ENCODE measurements at places on chromosomes 2 and 18. TPM values are rescaled to one million over a fixed set of nuclear protein-coding genes. Genes with fewer than 3 reads are reported as not detected.

DNA sequence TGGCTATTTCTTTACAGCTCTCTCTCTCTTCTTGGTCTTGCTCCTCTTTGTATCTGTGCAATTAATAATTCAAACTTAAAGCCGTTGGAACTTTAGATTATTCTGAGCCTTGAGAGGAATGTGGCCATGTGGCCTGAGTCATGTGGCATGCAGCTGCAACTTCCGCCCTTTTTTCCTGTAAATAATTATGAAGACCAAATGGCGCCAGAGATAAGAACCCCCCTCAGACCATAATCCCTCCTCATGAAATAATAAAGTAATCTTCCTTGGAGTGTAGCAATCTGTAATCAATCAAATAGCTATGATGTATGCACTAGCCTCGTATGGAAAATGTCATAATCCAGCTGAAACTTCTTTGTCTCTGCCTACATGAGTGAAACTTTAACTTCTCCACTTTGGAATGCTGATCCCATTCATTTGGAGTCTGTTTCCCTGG, 13.5 kb upstream of the TWSG1 start:
- DNase-seq, result peak; percentile 18

GRCh38 chr2:65159906-65160305, 30.0 kb upstream of the RAB1A start:
- DNase-seq, result no peak

DNA sequence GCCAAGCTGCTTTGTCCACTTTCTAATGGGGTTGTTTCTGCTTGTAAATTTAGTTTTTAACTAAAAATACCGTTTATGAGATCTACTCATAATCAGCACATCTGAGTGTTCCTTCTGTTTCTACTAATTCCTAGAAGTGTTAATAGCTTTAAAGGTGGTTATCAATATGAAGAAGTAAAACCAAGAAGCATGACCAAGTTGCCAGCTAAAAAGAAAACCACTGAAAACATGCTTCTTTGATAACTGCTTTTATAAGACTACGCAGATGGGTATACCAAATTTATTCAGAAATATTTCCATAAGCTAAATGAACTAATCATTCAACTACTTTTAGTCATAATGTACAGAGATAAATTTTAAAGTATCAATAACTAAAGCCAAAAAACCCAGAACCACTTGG, 101.8 kb downstream of the C2orf74 start:
- no peak for DNase-seq

DNA sequence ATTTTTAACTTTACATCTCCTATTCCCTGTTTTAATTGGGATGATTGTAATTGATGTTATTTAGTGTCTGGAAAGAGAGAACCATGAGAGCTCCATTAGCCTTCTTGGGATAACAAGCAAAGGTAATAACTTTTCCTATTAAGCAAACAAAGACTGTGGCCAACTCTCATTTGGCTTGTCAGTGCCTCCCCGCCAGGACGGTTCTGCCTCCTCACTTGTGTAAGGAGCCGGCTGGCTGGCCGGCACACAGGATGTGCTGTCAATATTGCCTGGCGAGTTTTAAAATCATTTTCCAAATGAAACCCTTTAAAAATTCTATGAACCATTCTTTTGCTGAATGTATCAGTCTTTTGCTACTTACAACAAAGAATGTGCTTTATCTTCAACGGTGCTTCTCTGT, 898.3 kb downstream of the CPS1 start:
- DNase-seq, result no peak

DNA sequence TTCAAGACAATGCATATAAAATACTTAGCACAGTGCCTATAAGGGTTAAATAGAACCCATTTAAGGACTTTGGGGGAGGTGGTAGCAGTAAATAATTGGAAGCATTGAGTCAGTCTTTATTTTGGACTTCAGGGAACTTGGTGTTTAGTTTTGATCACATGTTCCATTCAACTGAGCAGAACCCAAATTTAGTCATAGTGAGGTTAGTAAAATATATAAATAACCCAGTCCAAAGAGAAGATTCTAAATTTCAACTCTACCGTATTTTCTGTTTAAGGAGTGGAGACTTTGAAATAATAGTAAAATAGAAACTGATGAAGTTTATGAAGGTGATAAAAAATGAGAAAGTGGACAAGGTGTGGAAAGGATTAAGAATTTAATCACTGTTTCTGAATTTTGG, 19.7 kb downstream of the TWSG1 start:
- no peak for DNase-seq

ADAM23 gene
- total RNA-seq, result not detected

- no peak for DNase-seq
Observed at GRCh38 chr2:26542676-26543505, 65.0 kb upstream of the OTOF start.

LYPD6B gene
- 28.8 TPM for total RNA-seq

DNA sequence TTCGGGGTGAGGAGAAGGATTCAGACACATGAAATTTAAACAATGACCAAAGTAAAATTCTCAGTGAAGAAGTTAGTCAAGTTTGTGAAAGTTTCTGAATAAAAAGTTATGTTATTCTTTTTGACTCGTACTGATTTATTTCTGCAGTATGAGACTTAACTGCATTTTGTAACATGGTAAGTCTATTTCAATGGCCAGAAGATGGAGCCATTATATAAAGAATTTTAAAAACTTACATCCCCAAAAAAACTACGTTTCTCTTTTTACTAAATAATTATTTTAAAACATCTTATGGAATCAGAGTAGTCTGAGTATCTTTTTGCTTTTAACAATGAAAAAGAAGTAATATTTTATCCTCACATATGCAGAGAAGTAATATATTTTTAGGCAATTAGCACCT, 51.4 kb upstream of the SCN1A start:
- DNase-seq, result peak; percentile 8

GRCh38 chr2:98805412-98806171, 74.7 kb upstream of the MGAT4A start:
- peak; percentile 57 for DNase-seq

GRCh38 chr2:196887431-196887830, 39.1 kb downstream of the PGAP1 start:
- peak; percentile 4 for DNase-seq

- no peak for DNase-seq
Observed at GRCh38 chr18:3508576-3509549, 58.9 kb downstream of the TGIF1 start.

GRCh38 chr18:62876828-62877227, 161.5 kb downstream of the PHLPP1 start:
- DNase-seq, result no peak

CRACDL gene
- total RNA-seq, result not detected

GRHL1 gene
- total RNA-seq, result 3.2 TPM

- DNase-seq, result no peak
Observed at GRCh38 chr2:203603456-203604389, 68.6 kb upstream of the RAPH1 start.

DNA sequence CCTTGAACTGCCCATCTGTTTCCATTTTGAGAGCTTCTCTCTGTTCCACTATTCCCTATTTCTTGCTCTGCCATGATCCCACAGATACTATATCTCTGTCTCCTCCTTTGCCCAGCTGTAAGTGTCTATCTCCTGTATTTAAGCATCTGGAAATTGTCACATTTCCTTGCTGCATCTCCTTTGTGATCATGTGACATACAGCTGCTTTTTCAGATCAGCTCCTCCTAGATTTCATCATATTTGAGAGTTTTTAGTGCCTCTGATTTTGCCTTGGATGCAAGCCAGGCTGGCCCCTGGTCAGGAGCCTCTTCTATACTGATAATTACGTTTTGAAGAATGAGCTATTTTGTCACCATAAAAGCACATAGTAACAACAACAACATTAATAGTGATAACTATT, 131.7 kb upstream of the TNP1 start:
- no peak for DNase-seq

DNA sequence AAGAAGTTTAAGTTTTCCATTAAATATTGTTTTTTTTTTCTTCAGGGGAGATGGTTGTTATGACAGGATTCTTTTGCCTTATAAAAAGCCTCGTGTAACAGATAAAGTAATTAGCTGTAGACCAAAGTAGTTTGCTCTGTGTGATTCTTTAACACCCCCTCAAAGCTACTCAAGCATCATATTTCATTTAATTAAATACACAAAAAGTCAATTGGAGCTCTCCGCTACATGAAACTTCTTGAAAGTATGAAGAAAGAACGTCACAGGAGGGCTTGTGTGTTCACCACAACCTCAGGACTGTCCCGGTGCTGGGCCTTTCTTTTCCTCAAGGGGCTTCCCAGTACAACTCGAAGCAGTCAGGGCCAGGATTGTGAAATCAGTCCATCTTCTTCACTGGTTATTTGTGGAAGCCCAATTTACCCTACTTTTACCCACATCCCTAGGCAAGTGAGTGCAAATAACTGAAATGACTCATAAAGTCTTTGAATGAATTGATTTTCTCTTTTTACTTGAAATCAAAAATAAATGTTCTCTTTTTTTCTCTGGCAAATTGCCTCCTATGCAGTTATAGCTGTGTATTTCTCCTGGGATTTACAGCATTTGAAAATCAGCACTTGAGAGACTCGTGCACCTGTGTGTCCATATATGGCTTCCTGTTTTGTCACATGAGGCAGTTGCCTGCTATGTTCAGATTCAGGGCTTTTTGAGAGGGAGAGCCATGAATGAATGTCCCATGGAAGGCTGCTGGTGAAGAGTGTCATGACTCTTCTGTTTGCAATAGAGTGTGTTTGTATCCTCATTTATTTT, 48.6 kb downstream of the LINC00305 start:
- DNase-seq, result no peak

SLC23A3 gene
- 0.02 TPM for total RNA-seq

DSG1 gene
- total RNA-seq, result not detected

GRCh38 chr2:32258242-32258641, 6.4 kb downstream of the NLRC4 start:
- no peak for DNase-seq

DNA sequence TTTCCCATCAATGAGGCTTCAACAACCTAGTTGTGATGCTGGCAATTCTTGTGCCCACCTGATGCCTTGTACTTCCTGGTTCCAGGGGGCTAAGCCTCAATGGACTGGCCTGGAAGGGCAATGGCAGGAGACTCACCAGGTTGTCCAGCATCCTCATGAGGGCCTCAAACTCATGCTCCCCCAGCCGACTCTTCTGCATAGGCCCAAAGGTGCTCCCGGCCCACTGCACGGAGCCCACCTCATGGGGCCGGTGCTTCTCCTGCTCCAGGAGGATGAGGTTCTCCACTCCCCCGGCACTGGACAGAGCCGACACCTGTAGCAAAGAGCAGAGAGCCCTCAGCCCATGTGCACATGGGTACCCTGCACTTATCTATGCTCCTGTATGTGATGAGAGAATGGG, 84.5 kb downstream of the ADD2 start:
- no peak for DNase-seq

- no peak for DNase-seq
Observed at GRCh38 chr2:2805263-2805662, 474.2 kb upstream of the MYT1L start.

GRCh38 chr18:57210716-57211411, 64.0 kb downstream of the BOD1L2 start:
- DNase-seq, result peak; percentile 81

DNA sequence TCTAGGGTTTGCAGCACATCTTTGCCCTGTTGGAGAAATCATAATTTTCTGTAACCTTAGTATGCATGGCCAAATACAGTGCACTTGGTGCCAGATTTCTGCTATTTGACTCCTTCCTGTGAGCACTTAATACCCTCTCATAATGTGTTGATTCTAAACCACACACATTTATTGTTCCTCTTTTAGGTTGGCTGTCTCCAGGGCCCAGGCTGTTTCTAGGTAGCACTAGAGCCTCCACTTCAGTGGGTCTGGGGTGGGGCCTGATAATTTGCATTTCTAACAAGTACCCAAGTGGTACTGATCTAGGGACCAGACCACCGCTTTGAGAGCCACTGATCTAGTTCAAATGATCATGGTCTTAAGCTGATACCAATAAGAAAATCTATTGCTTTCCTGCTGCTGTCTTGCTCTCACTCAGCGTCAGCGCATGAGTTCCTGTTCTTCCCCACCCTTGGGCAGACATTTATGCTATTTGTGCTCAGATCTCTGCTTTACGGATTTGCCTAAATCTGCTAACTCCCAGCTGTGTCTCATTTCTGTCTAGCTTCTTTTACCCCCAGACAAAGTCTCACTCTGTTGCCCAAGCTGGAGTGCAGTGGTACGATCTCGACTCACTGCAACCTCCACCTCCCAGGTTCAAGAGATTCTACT, 7.4 kb downstream of the PTRHD1 start:
- DNase-seq, result no peak

DNA sequence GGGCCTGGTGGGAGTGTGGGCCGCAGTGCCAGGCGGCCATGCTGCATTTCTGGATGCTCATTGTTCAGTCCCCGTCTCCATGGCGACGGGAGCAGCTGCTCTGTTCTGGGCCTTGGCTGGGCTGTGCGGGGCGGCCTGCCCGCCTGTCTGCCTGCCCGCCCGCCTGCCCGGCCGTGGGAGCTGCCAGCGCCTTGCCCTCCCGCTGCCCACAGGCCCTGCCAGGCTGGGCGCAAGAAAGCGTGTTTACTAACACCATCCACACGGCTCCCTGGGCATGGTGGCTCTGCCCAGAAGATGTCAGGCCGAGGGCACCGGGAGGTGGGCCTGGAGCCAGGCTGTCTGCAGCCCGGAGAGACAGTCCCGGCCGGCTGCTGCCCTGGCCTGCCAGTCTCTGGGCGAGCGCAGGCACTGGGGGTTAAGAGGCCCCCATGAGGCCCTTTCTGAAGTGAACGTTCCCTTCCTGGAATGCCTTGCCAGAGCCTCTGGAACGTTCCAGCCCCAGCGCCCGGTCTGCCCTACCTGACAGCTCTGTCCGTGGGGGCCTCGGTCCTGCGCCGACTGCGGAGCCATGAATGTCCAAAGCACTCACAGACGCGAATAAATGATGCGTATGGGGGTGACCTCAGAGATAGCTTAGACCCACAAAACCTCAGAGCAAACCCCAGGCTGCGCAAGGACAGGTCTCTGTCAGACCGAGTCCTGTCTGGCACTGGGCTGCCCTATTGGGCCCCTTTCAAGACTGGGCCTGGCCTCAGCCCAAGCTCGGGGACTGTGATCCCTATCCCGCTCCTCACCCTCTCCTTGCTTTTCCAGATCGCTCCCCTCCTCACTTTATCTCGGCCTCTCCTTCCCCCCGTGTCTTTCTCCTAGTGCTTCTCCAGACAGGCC, 44.3 kb downstream of the MYCN start:
- no peak for DNase-seq

EFHD1 gene
- total RNA-seq, result 1.7 TPM

DNA sequence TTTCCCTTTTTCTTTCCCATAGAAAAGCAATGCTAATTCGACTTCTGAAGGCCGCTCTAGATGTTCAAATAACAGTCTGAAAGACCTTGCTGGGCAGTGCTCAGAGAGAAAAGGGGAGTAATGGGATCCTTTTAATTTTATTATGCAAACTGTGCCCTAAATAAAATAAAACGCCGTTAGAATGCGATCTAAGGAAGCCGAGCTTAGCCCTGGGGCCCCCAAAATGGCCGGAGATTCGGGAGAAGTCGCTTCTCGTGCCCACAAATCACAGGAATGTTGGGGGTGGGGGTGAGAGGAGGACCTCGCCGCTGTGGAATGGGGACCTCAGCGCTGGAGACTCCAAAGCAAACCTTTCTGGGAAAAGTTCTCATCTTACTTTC, 8.4 kb upstream of the POU3F3 start:
- DNase-seq, result no peak

- DNase-seq, result no peak
Observed at GRCh38 chr2:1603059-1603458, 141.3 kb downstream of the PXDN start.
